ENCODE measurements at places on chromosomes 13 and 19.
A peak's percentile ranks its signal among the peaks of the same experiment; 100 is the strongest.

GRCh38 chr13:60137911-60138560 is 25.7 kb downstream of the DIAPH3 start:
- no peak for DNase-seq

DNA sequence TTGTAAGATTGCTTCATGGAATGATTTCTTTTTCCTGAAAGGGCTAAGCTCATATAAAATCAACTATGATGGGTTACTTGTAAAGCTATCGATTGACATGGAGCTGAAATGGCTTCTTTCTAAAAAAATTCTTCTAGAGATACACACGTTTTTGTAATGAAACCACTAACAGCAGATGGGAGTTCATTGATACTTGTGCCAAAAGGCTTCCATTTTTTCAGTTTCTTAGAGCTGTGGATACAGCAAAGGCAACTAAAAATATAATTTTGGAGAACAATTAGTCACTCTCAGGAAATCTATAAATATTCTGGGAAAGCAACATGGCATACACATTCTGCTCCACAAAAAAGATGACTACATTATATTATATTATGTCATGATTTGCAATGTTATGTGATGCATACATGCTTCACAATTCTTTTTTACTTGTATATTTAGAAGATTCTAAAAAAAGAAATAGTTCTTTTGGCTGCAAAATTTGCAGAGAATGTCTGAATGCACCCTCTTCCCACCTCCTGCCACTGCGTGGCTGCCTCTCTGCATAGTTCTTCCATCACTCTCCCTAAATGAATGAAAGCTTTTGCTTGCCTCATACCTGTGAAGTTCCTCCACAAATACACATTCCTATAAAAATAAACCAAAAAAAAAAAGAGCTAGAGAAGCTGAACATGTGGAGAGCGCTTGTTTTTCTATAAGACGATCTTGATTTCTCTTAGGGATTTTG is 802.5 kb downstream of the EFNB2 start:
- no peak for DNase-seq

GRCh38 chr13:36344886-36345437 is 1.2 kb downstream of the SPART start:
- DNase-seq, result peak; percentile 11

- peak; percentile 96 for DNase-seq
Measured at GRCh38 chr19:17405250-17406045, at the start of gene BST2. BST2 (minus strand) TSS chr19:17405630; CDS start chr19:17405575, 55 bp downstream.

DNA sequence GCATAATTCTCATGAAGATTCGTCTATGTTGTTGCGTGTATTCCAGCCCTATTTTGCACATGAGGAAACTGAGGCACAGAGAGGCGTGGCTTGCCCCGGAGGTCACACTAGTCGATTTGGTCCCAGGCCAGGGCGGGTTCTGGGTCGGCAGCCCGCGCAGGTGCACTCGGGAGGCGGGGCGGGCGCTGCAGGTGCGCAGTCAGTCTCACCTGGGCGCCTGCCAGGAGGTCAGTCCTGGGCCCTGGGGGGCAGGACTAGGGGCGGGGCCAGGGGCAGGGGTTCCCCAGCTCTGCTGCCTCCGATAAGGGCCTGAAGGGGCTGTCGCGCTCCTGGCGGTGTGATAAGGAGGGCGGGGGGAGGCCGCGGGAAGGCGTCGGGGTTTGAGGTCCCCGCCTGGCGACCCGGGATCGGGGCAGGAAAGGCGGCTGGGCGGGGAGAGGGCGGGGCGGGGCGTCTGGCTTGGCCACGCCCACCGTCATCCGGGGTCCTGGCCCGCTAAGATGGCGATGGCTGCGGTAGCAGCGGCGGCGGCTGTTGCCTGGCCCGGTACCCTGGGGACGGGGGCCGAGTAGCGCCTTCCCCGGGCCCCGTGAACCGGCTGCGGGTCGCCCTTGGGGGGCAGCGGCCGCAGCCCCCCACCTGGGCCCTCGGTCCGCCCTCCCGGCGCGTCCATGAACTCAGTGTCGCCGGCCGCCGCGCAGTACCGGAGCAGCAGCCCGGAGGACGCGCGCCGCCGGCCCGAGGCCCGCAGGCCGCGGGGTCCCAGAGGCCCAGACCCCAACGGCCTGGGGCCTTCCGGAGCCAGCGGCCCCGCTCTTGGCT is at the start of gene ATG4D:
ATG4D (plus strand) TSS at position 485 of the 822 bp plus-strand sequence; CDS start at position 672, 187 bp downstream.
- peak; percentile 100 for DNase-seq

DNA sequence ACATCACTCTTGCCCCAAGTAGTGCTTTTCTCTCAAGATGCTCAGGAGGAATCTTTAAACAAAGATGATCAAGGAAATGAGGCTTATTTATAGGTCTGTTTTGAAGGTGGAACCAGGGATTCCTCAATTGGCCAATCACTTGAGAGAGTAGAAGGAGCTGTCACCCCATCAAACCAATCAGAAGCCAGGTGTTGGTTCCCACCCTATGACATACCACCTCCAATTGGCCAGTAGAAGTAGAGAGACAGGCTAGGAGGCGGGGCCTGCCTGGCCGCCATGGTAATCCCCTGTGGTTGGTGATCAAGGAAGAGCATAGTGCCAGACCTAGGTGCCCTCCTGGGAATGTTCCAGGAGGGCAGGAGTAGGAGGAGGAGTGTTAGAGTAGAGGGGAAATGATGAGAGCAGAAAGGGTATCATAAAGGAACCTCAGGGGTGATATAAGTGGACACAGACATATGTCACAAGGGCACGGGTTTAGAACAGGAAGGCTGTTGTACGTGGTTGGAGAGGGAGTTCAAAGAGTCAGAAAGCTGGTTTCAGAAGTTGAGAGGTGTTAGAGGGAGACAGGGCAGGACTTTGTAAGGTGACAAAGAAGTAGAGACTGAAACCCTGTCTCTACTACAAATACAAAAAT is 10.5 kb downstream of the PMIS2 start:
- no peak for DNase-seq

DNA sequence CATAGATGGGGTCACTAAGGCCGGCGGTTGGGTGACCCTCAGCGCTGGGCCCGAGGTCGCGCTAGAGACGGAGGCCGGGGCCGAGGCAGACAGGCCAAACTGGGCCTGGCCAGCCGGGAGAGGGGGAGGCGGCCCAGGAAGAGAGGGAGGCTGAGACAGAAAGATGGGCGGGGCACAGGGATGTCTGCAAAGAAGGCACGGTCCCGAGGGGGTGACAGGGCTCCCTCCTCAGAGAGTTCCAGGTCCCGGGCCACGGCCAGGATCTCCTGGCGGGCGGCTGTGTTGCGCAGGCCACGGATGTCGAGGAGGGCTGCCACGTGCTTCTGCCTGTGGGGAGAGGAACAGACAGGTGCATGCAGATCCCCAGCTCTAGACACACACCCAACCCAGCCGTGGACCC is 32.2 kb downstream of the EXOC3L2 start:
- peak; percentile 15 for DNase-seq

GRCh38 chr19:14843578-14843977 is 5.1 kb downstream of the OR7A10 start:
- DNase-seq, result no peak

DNA sequence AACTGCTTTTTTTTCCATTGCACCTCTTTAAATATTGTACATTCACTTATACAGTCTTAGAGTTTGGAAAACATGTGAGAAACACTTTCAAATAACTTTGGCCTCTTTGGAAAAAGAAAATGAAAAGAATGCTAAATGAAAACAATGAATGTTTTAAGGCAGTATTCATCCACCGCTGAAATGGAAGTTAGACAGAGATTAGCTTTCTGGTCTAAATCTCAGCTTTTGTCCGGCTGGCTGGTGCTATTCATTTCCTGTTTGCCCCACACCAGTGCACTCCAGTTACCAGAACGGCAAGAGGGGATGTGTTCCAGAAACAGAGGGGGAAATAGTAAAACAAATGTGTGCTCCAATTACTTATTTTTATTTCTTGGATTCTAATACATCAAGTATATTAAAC is 1201.3 kb downstream of the EFNB2 start:
- no peak for DNase-seq

GRCh38 chr13:21673789-21674489 is 3.1 kb downstream of the FGF9 start:
- peak; percentile 97 for DNase-seq

Measured in osteoblast (primary cell).